ENCODE measurements at places on chromosomes 11 and 22.

DNA sequence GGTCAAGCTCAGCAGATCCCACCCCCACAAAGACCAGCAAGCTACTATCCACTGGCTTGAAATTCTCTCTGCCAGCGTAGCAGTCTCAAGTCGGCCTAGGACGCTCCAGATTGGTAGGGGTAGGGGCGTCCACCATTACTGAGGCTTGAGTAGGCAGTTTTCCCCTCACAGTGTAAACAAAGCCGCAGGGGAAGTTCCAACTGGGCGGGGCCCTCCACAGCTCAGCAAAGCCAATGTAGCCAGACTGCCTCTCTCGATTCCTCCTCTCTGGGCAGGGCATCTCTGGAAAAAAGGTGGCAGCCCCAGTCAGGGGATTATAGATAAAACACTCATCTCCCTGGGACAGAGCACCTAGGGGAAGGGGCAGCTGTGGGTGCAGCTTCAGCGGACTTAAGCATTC lies 1064.9 kb upstream of the TENM4 start:
- DNase-seq, result no peak

DNA sequence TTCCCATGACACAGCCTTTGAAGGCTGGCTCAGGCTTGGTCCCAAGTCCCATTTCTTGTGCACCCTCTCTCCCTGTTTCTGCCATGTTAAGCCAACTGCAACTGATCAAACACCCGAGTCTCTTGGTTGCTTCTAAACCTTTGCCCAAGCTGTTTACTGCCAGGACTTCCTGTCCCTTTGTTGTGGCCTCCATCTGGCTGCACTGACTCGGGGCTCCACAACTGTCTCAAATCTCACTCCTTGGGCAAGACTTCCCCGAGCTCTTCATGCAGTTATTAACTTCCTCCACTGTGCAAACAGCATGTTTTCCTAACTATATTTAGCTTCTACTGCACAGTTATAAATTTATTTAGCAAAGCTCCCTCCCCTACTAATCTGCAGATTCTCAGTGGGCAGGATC lies 4.3 kb downstream of the VPREB1 start:
- no peak for DNase-seq

- no peak for DNase-seq
These were observed 92.4 kb downstream of the RTL6 start for GRCh38 chr22:44405661-44406060.

DNA sequence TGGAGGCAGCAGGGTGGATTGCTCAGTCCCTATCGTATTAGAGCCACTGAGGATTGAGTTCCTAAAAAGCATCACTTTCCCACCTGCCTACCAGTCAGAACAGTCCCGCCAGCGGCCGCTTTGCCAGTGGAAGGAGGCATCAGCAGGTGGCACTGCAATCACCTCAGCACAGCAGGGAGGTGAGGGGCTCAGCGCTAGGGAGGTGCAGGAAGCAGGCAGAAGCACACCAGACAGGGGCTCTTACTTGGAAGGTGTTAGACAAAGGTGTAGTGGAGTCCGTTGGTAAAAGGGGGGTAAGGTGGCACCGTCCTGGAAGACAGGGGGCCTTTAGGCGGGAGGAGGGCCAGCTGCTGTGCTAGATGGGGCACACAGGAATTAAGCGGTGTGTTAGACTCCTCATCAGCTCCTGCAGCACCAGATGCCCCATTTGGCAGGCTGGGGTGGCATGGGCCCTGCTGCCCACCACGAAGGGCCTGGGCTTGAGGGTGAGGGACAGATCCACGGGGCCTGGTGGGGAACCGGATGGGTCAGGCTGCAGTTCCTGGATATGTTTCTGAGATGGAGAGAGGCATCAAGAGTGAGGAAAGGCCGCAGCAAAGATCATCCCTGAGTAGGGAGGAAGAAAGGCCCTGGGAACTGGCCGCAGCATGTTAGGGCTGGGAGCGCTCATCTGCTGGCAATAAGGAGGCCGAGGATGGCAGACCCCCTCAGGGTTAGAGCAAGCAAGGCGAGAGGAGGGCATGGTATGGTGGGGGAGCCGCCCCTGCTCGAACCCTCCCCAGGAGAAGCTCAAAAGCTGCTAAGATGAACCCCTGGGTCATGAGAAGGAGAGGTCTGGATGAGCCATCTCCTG lies 42.5 kb downstream of the C11orf58 start:
- DNase-seq, result no peak

DNA sequence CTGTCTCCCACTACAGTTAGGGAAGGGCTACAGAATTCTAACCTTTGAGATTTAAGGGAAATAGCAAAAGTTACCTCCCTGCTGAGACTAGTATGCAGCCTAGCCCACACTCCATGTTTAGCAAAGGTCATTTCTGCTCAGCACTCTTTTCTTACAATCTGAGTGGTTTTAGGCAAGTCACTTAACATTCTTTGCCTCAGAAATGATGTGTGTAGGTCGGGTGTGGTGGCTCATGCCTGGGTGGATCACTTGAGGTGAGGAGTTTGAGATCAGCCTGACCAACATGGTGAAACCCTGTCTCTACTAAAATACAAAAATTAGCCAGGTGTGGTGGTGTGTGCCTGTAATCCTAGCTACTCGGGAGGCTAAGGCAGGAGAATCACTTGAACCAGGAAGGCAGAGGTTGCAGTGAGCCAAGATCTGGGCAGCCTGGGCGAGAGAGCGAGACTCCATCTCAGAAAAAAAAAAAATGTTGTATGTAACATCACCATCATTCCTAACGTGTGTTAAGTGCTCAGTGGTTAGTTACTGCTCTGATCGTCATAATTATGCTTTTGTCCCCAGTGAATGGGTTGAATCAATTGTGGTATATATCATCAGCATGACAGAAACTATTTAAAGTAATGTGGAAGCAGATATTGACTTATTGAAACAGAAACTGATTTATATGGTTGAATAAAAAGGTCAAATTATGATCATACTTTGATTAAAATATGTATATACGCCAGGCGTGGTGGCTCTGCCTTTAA lies 55.0 kb downstream of the COPB1 start:
- no peak for DNase-seq

DNA sequence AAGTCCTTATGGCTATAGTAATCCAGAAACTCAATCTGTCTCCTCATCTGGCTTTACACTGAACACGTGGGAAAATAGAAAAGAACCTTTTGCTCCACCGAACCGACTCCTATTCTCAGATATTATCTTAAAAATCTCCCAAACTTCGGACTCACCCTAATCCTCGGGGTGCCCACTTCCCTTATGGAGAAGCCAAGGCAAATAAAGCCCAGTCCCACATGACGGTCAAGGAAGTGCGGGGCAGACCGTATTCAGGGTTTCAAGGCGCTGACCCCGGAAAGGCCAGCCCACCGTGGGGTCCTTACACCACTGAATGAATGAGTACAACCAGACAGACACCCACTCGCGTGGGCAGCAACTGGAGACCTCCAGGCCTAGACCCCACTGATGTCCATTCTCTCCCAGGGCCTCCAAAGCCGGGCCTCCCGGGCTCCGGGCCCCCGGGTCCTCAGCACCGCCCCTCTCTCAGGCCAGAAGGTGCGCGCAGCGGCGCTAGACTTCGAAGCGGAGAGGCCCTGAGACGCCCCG lies 489 bp downstream of the NUP98 start:
- DNase-seq, result no peak

GRCh38 chr11:116543099-116543498 lies 229.7 kb downstream of the BUD13 start:
- no peak for DNase-seq

- DNase-seq, result no peak
These were observed 82.9 kb downstream of the KCNJ1 start for GRCh38 chr11:128784059-128784804.

GRCh38 chr11:94885581-94885980 lies 87.8 kb downstream of the CWC15 start:
- no peak for DNase-seq

DNA sequence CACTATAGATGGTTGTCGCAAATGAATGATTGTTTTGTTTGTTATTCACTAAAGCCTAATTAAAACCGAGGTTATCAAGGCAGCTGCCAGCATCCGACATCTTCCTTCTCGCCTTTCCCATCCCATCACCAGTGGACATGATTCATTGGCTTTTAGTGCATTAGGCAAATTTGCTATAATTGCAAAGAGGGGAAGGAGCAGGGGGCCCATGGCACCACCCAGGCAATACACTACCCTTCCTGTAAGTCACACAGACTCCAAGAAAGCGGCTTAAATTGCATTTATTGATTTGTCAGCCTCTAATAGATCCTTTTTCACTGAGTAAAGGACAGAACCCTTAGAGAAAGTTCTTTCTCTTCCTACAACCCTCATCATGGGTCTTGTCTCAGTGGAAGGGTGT lies 169.2 kb upstream of the NCAM1 start:
- DNase-seq, result no peak

GRCh38 chr22:38817196-38817595 lies 23.3 kb upstream of the DNAL4 start:
- no peak for DNase-seq

DNA sequence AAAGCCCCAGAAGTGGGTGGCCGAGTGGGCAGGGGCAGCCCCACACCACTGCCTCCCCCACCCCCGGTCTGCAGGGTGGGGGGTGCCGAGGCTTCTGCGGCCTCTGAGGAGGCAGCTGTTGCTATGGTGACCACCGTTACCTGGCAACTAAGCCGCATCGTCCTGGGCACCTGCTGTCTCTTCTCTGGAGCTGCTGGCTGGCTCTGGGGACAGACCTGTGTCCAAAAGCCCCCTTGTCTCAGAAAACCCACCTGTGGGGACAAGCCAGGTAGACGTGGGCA lies 79.9 kb upstream of the PRR5 start:
- DNase-seq, result no peak

DNA sequence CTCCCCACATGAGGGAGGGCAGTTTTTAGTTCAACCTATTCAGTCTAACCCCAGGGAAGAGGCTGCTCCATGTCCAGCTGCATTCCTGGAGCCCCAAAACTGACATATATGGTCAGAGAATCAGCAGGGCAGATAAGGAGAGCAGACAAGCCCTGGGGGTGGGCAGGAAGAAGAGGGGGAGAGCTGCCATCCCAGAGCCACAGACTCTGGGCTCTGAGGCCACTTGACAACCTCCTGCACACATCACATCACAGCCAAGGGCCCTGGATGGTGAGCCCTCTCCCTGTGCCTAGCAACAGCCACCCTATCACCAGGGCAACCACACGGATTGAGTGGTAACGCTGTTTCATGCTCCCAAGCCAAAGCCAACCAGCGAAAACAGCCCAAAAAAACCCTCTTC lies 3.1 kb downstream of the ARHGAP1 start:
- no peak for DNase-seq
